Skin of body (tissue), 3 donors: ENCODE measurements at places on chromosomes 13 and 19.
A peak's percentile ranks its signal among the peaks of the same experiment; 100 is the strongest.

- DNase-seq, result no peak
Observed at GRCh38 chr13:79423340-79423739, 17.3 kb upstream of the RBM26 start.

- DNase-seq, result no peak
Observed at GRCh38 chr19:47467914-47468313, 3.8 kb downstream of the SLC8A2 start.

- DNase-seq, result no peak
Observed at GRCh38 chr13:60538566-60538965, 141.5 kb downstream of the TDRD3 start.

- no peak for DNase-seq
Observed at GRCh38 chr19:50224986-50225747, 21.7 kb downstream of the MYH14 start.

GRCh38 chr13:50261130-50261901, 246.1 kb downstream of the KCNRG start:
- DNase-seq, result no peak

- no peak for DNase-seq
Observed at GRCh38 chr19:49065905-49066512, 1.4 kb upstream of the NTF4 start.

GRCh38 chr19:17576758-17577456, 21.5 kb downstream of the COLGALT1 start:
- DNase-seq, result peak; percentile 10

GRCh38 chr19:15404780-15405211, 14.0 kb downstream of the AKAP8L start:
- DNase-seq, result no peak

DNA sequence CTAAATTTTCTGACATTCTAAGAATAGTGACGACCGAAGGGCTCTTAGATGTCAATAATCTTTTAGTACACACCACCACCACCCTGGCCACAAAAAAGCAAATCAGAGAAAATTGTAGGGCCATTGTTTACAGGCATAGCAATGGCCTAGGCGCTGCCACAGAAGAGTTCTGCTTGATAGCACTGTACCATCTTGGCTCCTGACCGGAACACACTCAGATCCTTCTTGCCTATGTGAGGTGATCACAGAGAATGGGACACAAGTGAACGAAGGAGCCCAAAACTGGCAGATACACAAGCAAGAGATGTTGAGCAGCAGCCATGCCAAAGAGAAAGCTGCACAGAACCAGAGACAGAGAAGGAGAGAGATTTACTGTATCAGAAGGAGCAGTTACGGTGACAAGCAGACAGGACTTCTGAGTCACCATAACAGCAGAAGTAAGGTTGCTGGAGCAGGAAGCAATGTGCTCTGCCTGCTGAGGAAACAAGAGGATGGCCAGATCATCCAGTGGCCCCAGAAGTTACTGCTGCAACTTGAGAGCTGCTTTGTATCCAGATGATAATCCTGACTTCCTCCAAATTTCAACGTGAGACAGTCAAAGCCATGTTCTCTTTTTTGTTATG, 105.2 kb downstream of the SLITRK6 start:
- no peak for DNase-seq

GRCh38 chr13:51770681-51771417, 33.1 kb downstream of the DHRS12 start:
- no peak for DNase-seq

DNA sequence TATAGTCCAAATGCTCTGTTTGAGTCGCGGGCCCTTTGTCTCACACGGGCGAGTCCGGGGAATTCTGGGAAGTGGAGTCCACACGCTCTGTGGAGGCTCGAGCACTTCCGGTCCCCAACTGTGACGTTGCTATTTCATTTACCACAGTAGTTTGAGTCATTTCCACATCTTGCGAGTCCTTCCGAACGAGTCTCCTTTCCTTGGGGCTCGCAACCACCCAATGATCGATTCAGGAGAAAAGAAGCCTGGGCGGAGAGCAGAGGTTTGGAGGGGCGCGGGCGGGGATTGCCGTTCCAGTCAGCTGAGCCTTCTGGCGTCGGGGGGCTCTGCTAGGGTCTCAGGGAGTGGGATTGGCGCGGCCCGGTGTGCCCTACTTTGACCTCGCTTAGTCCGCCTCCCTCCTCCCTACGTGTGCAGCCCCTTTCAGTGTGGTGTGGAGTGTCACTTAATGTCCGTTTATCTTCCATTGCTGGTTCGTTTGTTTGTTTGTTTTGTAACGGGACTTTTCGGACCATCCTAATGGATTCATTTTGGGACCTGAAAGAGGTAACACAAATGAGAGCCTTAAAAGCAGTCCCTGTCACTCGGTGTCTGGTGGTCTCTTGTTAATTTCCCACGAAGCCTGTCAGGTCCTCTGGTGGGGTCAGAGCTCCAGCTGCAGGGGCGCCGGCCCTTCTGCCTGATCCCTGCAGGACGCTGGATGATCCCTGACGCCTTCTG, at the start of gene ZNF222:
Gene ZNF222 (plus strand): TSS at position 163 of the 720 bp plus-strand sequence. CDS start 58 bp downstream, at position 221.
- DNase-seq, result peak; percentile 85

DNA sequence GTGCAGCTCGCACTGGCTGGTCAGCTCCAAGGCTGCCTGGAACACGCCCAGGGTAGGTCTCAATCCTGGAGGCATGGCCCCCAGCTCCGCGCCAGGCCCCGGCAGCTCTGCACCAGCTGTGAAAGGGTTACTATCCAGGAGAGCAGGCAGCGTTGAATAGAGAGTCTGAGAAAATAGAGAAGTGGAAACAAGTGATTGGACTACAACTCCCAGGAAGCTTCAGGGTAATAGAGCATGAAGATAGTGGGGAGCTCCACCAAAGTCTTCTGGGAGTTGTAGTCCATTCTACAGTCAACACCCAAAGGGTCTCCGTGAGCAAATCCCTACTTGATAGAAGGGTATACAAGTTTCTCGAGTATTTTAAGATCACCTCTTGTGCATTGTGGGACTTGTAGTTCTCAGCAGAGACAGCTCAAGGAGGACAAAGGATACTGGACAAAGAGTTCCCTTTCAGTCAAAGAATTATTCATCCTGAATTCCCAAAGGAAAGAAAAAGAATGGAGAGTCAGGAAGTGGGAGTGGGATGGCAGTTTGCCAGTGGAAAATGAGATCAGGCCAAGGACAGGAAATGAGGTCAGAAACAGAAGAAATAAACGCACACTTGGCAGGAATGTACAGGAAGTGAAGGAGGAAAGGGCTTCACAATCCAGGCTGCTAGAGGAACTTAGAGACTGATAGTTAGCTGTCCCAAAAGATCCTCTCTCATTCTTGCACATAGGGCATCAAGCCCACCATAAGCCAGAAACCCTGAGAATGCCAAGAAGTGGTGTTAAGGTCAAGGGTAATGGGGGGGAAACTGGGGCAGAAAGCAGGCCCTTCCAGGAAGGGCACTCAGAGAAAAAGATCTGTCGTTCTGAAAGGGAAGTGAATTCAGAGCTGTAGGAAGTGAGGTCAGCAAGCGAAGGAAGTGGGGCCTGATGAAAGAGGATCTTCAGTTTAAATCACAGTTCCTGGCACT, 5.5 kb upstream of the MAMSTR start:
- peak; percentile 95 for DNase-seq

DNA sequence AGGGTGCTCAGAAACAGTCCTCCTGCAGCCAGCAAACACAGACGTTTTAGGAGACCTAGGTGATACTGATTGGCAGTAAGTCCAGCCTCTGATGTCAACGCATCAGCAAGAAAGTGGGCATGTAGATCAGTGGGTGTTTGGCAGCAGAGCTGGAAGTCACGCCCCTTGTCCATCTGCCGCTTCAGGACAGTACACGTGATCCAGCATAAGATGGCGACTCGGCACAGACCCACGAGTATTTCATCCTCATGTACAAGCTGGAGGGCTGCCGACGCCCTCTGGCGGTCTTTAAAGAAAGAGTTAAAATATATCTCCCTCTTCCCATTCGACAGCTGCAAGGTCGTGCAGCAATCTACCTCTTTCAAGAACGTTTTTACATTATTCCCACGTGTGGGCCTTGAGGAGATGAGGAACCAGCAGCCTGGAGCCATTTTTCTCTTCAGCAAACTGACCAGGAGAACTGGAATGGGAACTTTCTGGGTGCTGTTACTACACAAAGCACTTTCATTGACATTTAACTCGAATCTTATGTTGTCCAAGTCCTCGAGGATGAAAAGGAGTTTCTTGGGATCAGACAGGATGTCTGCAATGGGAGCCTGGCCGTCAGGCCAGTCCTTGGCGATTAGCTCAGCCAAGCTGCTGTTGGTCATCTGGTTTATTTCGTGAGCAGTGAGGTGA, 22.3 kb downstream of the NLRP11 start:
- no peak for DNase-seq

DNA sequence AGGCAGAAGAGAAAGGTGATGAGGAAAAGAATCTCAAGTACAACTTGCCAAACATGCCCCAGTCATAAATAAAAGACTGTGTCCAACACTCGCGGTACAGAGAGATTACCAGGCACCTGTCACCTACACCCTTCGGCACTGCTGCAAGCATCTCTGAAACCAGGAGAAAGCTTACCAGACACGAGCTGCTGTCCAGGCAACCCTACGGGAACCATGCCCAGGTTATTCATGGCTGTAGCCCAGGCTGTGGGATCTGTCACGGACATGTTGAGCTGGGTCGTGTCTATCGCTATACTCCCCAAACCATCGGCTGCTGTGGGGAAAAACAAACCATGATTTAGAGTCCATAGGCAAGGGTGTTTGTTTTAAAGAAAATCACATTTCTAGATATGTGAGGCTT, 375.0 kb downstream of the ENOX1 start:
- no peak for DNase-seq

DNA sequence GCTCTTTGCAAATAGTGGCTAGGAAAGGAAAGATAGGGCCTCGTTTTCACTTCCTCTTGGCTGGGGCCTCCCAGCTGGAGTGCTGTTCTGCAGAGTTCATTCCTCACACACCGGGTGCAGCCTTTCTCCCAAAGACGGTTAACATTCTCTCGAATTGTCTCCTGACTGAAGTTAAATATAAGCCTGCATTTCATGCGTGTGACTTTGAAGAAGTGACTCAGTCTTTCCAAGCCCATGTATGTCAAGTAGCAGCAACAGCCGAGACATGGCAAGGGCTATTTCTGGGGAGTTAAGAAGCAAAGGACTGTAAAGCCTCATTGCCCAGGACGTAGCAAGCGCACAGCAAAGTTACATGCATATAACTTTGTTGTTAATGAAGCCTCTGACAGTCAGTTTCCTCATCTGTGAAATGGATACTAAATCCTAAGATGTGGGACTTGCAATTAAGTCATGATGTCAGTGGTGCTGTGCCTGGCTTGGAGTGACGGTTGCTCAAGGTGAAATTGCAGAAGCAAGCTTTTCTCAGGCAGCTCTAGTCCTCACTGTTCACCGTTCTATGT, 502.4 kb downstream of the MYO16 start:
- peak; percentile 30 for DNase-seq

GRCh38 chr13:95533545-95534160, 18.9 kb upstream of the CLDN10 start:
- DNase-seq, result no peak

DNA sequence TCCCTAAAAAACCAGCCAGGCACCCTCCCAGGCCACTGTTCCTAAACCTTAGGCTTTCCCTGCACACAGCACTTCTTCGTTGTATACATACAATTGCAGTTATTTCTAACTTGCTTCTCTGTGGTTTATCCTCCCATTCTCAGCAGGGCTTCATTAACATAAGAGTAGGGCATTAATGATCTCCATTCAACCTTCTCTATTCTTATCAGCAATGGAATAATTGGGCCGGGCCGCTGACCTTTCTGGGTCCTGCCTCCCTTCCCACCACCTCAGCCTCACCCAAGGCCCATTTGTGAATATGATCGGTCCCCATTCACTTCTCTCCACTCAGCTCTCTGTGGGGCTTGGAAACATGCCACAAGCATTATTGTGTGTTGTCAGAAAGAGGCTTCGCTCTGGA, 184.2 kb downstream of the SUCLA2 start:
- DNase-seq, result no peak

DNA sequence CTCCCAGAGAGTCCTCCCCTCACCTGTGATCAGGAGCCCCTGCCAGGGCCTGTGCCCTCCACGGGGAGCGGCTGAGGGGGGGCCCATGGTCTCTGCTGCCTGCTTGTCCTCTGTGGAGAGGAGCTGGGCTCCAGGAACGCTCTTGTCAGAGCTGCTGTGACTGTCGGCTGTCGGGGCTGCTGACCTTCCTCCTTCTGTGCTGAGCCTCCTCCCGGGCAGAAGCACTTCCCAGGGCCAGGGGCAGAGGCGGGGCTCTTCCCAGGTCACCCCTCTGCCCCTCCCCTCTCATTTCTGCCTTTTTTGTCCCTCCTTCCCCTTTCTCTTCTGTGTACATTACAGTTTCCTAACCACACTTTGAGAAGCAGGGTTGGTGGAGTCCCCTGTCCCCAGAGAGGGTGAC, at the start of gene CEACAM4:
Gene CEACAM4 (minus strand): TSS at position 198 of the 400 bp plus-strand sequence. CDS start 111 bp downstream, at position 87.
- no peak for DNase-seq

- no peak for DNase-seq
Observed at GRCh38 chr19:55096061-55096701, 20.5 kb downstream of the EPS8L1 start.

DNA sequence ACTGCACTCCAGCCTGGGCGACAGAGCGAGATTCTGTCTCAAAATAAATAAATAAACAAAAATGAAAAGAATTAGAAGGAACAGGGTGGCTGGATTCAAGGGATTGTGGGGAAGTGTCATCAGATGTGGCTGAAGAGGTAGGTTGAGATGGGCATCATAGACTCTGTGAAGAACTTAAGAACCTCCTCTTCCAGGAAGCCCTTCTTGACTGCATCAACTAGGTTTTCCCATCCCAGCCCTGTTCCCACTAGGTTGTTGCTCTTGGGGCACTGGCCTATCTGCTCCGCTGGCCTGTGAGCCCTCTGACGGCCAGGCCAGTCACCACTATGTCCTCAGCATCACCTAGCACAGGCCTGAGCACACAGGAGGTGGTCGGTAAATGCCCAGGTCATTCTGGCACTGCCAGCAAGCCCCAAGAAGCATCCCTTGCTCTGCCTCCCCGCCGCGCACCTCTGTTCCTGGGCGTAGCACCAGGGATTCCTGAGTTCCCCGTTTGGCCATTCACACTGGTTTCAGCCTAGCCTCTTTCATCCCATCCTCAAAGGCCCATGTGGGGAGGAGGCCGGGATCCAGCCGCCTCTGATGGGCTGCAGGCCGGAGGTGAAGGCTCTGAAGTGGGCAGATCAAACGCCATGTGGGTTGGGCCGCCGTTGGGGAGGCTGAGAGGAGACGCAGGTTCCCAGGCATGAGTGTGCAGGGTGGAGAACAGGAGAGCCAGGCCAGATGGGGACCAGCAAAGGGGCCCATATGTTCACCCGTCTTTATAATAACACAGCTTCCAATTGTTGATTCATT, 27.6 kb upstream of the SLC1A5 start:
- no peak for DNase-seq

- DNase-seq, result no peak
Observed at GRCh38 chr13:36673352-36673751, 468 bp upstream of the SERTM1 start.
